ENCODE measurements at places on chromosomes 5 and 9.

- no peak for DNase-seq
Measured at GRCh38 chr5:127311781-127312525, 21.4 kb downstream of the MEGF10 start.

DNA sequence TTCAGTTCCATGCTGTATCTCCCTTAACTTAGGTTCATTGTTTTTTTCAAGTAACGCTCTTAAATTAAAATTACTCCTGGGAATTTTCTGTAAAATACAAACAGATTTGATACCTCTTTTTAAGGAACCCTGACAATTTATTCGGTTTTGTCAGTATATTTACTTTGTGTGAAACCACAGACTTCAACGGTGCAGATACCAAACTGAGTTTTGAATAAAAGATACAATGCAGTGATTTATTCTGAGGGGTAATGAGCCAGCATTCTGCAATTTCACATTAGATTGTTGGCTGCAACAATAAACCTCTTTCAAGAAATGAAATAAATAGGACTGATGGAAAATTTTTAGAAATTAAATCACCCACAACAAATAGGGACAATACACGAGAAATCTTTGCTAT, 308.6 kb upstream of the EDIL3 start:
- no peak for DNase-seq

DNA sequence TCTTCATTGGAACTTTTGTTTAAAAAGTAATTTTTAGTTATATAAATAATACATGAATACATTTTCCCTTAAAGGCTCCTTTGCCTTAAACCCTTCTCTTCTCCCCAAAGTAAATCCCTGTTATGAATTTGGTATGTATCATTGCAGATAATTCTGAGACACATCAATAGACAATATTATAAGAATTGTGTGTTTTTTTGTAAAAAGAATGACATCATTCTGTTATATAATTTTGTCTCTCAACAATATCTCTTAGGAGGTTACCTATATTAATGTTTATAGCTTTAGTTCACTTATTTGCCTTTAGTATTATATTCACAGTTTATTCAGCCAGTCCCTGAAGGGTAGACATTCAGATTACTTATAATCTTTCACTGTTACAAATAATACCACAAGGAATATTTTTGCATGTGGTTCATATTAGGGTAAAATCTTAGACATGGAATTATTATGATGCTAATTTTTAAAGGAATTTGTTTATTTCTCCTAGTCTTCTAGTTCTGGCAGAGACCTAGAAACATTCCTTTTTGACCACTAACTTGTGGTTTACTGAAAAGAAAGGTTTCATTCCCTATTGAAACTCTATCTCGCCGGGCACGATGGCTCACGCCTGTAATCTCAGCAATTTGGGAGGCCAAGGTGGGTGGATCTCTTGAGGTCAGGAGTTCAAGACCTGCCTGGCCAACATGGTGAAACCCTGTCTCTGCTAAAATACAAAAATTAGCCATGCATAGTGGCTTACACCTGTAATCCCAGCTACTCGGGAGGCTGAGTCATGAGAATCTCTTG, 105.6 kb downstream of the KCTD16 start:
- no peak for DNase-seq

DNA sequence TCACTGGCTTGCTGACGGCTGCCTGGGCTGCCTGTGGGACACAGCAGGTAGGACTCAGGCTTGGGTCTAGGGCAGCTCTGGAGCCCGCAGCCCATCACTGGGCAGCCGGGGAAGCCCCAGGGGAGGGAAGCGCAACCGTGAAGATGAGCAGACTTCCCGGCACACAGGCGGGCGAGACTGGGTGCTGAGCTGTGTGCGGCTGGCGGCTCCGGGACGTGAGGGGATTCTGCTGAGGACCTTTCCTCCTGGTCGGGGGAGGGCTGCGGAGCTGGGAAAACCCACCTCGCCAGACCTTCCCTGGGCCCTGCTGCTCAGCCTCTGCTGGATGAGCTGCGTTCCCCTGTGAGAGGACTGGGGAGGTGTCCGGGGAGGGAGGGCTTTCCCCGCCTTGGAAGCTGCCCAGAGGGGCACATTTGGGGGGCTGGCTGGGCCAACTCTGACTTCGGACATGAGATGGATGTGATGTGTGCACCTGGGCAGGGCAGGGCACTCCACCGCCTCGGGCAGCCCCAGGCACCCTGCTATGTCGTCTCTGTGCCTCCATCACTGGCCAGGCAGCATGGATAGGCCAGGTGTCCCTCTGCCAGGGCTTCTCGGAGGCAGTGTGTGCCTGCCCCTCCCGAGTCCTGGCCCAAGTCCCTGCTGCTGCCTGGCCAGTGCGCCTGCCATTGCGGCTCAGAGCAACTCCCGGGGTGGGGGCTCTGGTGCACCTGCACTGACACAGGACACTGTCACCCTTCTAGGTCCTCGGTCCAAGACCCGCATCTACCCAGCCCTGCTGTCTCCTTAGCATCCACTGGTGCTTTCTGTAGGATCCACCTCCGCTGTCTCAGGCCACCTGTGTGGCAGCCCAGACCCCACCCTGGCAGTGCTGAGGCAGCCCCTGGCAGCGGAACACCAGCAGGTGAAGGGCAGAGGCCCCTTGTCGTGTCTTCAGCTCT, 66.4 kb downstream of the COL5A1 start:
- DNase-seq, result no peak

GRCh38 chr9:99103901-99104458, 933 bp upstream of the TGFBR1 start:
- DNase-seq, result no peak

DNA sequence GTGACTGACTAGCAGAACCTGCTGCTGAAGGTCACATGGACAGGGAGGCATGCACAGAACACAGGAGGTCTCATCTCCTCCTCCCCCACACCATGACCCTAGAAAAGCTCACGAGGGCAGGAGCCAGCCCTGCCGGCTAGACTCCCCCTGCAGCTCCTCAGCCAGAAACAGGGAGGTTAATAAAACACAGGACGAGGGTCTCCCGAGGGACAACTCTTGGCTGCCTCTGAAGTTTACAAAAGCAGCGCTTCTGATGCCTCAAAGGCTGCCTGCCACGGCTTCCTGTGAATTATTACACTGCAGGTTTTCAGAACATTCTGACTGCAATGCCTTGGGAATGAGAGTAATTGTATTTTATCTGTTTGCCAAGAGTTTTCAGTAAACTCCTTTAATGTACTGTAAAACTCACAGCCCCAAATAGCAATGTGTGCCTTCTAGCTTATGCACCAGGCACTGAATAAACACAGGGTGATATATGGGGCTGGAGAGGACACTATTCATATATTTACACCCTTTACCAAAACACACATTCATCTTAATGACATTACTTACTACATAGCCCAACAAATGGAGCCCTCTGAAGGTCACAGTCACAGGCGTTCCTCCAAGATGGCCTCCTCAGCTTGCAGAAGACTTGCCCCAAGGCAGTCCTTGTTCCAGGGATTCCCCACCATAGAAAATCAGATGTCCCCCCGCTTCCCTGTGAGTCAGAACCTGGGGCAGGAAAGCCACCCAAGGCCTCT, 83.7 kb downstream of the C5orf15 start:
- DNase-seq, result no peak

DNA sequence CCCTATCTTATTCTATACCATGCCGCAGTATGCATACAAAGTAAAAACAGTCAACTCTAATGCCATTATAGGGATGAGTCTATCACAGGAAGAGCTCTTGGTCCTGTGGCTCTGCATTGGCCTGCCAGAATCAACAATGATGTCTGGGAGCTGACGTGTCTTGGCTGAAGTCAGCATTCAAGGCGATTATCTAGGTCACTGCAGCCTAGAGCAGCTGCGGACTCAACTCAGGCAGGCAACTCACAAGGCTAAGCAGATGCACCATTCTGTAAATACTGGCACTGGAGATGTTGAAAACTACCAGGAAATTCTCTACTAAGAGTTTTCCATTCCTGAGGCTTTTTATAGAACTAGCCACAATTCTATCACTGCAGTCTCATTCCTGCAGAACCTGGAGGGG, 13.3 kb downstream of the SPATA9 start:
- DNase-seq, result no peak

DNA sequence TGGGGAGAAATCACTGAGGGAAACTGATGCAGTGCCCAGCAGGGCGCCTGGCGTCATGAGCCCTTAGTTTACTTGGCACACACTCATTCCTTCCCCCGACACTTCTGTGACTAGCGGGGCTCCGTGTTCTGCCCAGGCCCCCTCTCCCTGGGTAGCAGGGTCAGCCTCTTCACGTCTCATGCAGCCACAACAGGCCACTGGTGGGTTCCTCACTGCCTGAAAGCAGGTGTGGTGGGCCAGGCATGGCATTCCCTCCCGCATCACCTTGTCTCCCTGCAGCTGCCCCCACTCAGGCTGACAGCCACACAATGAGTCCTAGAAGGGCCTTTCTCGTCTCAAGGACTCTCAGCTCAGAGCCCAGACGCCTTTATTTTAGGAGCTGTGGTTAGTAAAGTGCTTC, 51.1 kb upstream of the CPLX2 start:
- no peak for DNase-seq

DNA sequence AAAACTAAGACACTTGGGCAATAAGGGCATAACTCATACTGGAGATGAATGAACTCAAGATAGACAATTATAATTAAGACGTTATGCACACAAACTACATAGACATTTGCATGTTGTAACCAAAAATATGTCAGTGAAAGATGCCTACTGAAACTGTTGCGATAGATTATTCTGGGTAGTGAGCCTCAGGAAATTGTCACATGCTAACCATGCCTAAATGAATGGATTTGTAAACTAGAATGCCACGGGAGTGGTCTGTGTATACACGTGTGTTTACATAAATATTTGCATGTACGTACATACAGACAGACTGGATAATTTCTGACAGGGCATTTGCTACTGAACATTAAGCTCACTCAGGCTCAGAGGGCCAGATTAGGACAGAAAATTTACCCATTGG, 1.2 kb downstream of the NIPSNAP3B start:
- DNase-seq, result no peak

GRCh38 chr5:154118385-154118784, 72.1 kb upstream of the GALNT10 start:
- no peak for DNase-seq

GRCh38 chr9:123927625-123928532, 2.0 kb downstream of the DENND1A start:
- no peak for DNase-seq

DNA sequence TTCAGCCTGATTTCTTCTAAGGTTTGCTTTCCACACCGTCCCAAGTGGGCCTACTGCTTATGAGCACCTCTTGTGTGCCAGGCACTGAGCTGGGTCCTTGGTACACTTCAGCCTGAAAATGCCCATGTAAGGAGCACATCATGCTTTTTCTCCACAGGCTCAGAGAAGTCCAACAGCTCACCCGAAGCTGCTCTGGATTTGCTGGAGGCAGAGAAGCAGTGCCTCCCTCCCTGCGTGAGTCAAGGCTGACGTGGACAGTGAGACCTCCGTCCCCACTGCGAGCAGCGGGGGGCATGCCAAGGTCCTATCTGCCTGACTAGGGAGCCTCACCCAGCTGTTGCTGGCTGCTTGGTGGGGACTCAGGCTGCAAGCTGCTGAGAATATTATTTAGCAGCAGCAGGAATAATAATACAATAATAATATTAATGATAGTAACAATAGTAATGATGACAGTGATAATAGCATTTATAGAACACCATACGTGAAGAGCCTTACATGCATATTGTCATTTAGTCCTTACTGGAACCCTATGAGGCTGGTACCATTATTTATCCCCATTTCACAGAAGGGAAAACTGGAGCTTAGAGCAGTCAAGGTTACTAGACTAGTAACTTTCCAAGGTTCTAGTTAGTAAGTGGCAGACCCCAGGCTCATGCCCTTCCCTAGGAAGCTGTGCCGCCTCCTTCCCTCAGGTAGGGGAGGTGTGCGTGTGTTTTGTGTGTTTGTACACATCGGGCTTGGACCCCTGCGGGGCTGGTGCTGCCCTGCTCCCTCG, 194.8 kb downstream of the HSPA4 start:
- DNase-seq, result no peak

- no peak for DNase-seq
Measured at GRCh38 chr5:180135128-180135955, 63.8 kb upstream of the RNF130 start.

GRCh38 chr5:7117961-7118360, 278.0 kb upstream of the ADCY2 start:
- no peak for DNase-seq

DNA sequence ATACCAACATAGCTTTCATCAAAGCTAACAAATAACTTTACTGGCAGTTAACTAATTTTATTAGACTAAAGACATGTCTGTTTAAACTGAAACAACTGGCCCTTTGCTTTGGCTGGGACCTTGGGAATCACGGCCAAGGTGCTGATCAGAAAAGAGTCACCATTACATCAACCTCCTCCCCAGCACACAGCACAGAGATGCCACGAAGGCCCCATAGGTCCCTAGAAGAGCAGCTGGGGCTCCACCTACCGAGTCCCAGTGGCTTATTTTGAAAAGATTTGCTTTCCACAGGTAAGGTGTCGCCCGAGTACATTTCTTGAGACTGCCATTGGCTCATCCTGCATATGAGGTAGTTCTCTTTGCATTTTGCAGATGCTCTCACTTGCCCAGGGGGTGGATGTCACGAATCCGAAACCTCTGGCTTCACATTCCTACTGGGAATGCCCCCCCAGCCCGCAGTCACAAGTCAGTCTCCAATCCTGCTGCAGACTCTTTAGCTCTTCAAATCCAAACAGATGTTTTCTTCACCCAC, 18.8 kb upstream of the HSD17B3 start:
- no peak for DNase-seq

DNA sequence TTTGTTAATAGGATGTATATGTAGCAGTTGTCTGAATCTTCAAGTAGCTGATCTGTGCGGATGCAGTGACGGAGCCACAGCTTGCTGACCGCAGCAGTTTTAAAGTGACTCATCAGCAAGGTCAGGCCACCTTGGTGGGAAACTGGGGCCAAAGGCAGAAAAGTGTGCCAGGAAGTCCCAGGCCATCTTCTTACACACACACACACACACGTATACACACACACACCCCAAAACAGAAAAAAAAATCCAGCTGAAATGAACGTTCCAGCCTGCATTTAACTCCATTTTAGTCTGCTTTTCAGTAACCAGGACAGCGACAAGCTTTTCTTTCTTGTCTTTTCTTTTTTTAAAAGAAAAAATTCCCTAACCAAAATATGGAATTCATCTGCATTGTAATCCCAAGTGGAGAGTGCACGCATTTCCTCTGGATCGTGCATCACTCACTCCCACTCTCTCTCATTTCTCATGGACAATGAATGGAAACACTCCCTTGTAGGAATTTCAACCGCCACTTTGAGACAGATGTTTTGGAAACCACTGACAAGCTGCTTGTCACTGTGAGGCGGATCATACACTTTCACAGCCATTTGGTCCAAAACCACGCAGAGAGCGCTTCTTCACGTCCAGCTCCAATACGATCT, 103.9 kb downstream of the LHFPL2 start:
- no peak for DNase-seq

Data from activated CD8-positive, alpha-beta memory T cell treated with anti-CD3 and anti-CD28 coated beads for 4 hours (primary cell).